ENCODE measurements at places on chromosomes 2 and 18.

- H3K36me3 ChIP-seq: no peaks in the 10 kb centered on the region
- no peak overlapping the region for H3K4me3 ChIP-seq
- no peak overlapping the region for H3K27ac ChIP-seq
- no peak for DNase-seq
- no peaks in the 10 kb centered on the region for H3K27me3 ChIP-seq
Measured at GRCh38 chr2:66463206-66463755, 28.4 kb downstream of the MEIS1 start.

GRCh38 chr18:57004366-57005121, 142.3 kb upstream of the BOD1L2 start:
- H3K27ac ChIP-seq: peak overlapping the region; percentile 63
- no peaks in the 10 kb centered on the region for H3K27me3 ChIP-seq
- peaks cover 32% of the 10 kb centered on the region for H3K4me1 ChIP-seq
- H3K36me3 ChIP-seq: peaks cover 4% of the 10 kb centered on the region
- no peak overlapping the region for H3K4me3 ChIP-seq

GRCh38 chr2:239518286-239519088, 117.7 kb upstream of the HDAC4 start:
- no peak overlapping the region for H3K27ac ChIP-seq
- H3K4me1 ChIP-seq: no peaks in the 10 kb centered on the region
- H3K27me3 ChIP-seq: no peaks in the 10 kb centered on the region
- no peaks in the 10 kb centered on the region for H3K36me3 ChIP-seq

DNA sequence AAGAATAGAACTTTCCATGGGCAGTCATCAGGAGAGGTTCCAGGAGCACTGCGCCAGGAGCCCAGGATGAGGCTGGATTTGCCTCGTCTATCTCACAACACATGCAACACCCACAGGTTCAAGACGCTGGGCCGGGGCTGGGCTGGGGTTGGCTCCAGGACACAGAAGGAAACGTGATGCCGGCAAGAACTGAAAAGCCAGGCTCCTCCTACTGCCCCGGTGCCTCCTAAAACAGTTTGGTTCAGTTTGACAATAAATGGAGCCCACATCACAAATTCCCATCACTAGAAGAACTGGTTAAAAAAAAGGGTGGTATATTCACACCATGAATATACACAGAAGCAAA, 75.9 kb downstream of the INHBB start:
- no peaks in the 10 kb centered on the region for H3K4me1 ChIP-seq
- H3K27ac ChIP-seq: no peak overlapping the region
- no peak for DNase-seq
- peaks cover 12% of the 10 kb centered on the region for H3K27me3 ChIP-seq
- no peak overlapping the region for H3K4me3 ChIP-seq
- no peaks in the 10 kb centered on the region for H3K36me3 ChIP-seq

- no peak overlapping the region for H3K27ac ChIP-seq
- peaks cover 6% of the 10 kb centered on the region for H3K4me1 ChIP-seq
- no peak for DNase-seq
- no peaks in the 10 kb centered on the region for H3K36me3 ChIP-seq
- H3K27me3 ChIP-seq: no peaks in the 10 kb centered on the region
- no peak overlapping the region for H3K4me3 ChIP-seq
Measured at GRCh38 chr2:152603166-152603565, 114.1 kb downstream of the PRPF40A start.

DNA sequence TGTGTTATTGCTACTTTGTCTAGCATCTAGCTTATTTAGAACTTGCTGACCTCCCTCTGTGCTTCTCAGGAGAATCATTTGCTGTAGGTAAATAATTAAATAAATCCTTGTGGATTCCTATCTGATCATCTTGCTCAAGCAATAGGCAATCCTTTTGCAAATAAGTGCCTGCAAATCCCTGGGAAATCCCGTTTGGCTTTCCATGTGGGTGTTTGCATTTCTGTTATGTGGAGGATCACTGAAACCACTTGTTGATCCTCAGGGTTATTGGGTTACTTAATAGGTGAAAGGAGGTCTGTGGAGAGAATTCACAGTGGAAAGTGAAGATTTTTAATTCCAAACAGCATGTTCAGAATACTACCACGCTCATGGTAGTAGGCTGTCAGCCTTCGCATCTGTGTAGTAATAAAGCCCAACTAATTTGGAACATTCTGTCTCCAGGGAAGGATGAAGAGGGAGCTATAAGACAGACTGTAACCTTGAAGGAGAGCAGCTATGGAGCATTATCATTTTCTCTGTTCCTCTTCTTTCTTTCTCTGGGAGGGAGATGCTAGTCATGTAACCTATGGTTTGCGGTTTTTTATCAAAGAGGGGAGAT, 72.5 kb downstream of the GULP1 start:
- H3K4me1 ChIP-seq: no peaks in the 10 kb centered on the region
- H3K4me3 ChIP-seq: no peak overlapping the region
- H3K27ac ChIP-seq: no peak overlapping the region
- DNase-seq: no peak
- H3K27me3 ChIP-seq: no peaks in the 10 kb centered on the region

- no peak overlapping the region for H3K27ac ChIP-seq
- no peak for DNase-seq
- peaks cover 76% of the 10 kb centered on the region for H3K36me3 ChIP-seq
- H3K4me1 ChIP-seq: peaks cover 31% of the 10 kb centered on the region
- no peak overlapping the region for H3K4me3 ChIP-seq
- no peaks in the 10 kb centered on the region for H3K27me3 ChIP-seq
Measured at GRCh38 chr18:2933995-2934394, 78.9 kb downstream of the LPIN2 start.

- peaks cover 77% of the 10 kb centered on the region for H3K4me1 ChIP-seq
- no peaks in the 10 kb centered on the region for H3K27me3 ChIP-seq
- peak overlapping the region; percentile 60 for H3K4me3 ChIP-seq
- peaks cover 12% of the 10 kb centered on the region for H3K36me3 ChIP-seq
- DNase-seq: no peak
- peak overlapping the region; percentile 80 for H3K27ac ChIP-seq
Measured at GRCh38 chr2:196268025-196268424, 96.6 kb upstream of the STK17B start.

DNA sequence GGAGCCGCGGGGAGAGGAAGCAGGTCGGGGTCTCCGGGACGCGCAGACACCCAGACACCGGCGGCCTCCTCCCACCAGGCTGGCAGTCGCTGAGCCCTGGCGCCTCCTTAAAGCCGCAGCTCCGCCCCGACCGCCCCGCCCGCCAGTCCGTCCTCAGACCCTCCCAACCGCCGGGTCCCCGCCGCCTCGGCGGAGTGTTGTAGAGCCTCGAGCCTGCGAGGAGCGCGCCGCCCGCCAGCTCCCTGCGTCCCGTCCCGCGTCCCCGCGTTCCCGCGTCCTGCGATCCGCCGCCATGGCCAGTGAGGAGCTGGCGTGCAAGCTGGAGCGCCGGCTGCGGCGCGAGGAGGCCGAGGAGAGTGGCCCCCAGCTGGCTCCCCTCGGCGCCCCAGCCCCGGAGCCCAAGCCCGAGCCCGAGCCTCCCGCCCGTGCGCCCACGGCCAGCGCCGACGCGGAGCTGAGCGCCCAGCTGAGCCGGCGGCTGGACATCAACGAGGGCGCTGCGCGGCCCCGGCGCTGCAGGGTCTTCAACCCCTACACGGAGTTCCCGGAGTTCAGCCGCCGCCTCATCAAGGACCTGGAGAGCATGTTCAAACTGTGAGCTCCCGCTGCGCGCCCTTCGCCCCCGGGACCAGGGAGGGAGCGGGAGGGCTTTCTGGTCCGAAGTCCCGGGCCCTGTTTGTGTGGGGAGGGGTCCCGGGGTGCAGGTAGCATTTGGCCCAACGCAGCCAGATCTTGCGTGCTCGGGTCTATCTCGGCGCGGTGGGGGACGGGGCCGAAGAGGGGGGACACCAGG, at the start of gene EFHD1:
TSS of gene EFHD1 (plus strand) at position 192 of the 793 bp plus-strand sequence. CDS start at position 293, 101 bp downstream.
- H3K36me3 ChIP-seq: no peaks in the 10 kb centered on the region
- peaks cover 10% of the 10 kb centered on the region for H3K4me1 ChIP-seq
- no peak within 1 kb of the TSS for H3K27ac ChIP-seq
- peaks cover 41% of the 10 kb centered on the region for H3K27me3 ChIP-seq
- DNase-seq: peak; percentile 68

- no peaks in the 10 kb centered on the region for H3K36me3 ChIP-seq
- no peak for DNase-seq
- peaks cover 7% of the 10 kb centered on the region for H3K27me3 ChIP-seq
- H3K4me3 ChIP-seq: no peak overlapping the region
Measured at GRCh38 chr2:126784045-126784444, 114.6 kb upstream of the TEX51 start.

DNA sequence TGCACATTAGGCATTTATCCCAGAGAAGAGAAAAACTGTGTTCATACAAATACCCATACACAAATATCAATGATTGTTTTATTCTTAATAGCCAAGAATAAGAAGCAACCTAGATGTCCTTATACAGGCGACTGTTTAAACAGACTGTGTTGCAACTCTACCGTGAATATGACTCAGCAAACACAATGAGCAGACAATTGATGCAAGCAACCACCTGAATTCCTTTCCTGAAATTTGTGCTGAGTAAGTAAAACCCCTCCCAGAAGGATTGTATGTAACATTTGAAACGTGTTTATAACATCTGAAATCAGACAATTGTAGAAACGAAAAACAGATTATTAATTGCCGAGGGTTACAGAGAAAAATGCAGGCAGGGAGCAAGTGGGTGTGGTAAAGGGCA, 621.9 kb upstream of the SOX11 start:
- no peaks in the 10 kb centered on the region for H3K27me3 ChIP-seq
- H3K27ac ChIP-seq: no peak overlapping the region
- no peaks in the 10 kb centered on the region for H3K4me1 ChIP-seq
- H3K4me3 ChIP-seq: no peak overlapping the region

DNA sequence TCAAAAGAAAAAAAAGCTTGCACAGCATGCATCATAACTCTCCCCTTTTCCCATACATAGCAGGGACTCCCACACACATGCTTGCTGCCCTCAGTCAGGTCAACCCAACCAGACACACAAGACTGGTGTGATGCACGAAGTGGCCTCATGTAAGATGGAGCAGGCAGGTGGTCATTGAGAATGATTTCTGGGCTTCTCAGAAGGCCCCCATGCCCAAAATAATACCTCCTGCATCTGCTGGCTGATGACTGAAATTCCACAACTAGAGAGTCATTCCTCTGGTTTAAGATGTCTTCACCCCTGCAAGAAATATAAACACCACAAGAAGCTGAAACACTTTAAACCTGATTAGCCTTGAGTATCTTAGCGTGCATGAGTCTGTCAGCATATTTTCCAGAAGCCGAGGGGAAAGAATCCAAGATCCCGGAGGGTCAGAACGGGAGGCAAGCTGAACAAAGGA, 131.1 kb downstream of the AFF3 start:
- no peak overlapping the region for H3K4me3 ChIP-seq
- no peak for DNase-seq
- no peak overlapping the region for H3K27ac ChIP-seq

- H3K27ac ChIP-seq: no peak overlapping the region
- H3K4me1 ChIP-seq: no peaks in the 10 kb centered on the region
- no peaks in the 10 kb centered on the region for H3K27me3 ChIP-seq
- H3K36me3 ChIP-seq: no peaks in the 10 kb centered on the region
- no peak overlapping the region for H3K4me3 ChIP-seq
Measured at GRCh38 chr2:173625315-173625714, 270.6 kb downstream of the CDCA7 start.

DNA sequence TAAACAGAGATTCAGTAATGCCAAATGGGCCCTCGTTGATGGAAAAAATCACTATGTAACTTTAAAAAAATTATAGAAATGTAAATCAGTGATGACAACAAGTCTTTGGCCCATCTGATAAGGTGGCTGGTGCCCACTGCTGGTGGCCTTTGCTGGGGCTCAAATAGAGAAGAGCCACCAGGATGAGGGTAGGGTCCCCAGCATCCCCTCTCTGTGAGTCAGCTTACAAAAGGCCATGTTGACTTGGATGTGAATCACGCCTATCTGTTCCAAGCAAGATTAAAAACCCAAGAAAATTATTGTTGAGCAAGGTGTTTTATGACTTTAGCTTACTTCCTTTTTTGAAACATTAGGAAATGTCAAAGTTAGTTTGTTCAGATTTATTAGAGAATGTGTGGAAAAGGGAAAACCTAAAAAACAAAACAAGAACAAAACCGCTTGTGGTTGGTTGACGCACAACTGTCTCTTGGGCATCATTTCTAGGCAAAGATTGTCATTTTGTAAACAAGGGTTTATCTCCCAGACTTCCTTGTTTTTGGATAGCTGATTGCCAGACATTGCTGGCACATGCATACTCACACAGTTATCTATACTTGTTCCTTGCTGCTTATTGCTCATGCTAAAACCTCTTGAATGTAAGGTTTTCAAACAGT, 53.7 kb upstream of the ZNF396 start:
- H3K4me3 ChIP-seq: no peak overlapping the region
- H3K4me1 ChIP-seq: no peaks in the 10 kb centered on the region
- peaks cover 6% of the 10 kb centered on the region for H3K27me3 ChIP-seq

DNA sequence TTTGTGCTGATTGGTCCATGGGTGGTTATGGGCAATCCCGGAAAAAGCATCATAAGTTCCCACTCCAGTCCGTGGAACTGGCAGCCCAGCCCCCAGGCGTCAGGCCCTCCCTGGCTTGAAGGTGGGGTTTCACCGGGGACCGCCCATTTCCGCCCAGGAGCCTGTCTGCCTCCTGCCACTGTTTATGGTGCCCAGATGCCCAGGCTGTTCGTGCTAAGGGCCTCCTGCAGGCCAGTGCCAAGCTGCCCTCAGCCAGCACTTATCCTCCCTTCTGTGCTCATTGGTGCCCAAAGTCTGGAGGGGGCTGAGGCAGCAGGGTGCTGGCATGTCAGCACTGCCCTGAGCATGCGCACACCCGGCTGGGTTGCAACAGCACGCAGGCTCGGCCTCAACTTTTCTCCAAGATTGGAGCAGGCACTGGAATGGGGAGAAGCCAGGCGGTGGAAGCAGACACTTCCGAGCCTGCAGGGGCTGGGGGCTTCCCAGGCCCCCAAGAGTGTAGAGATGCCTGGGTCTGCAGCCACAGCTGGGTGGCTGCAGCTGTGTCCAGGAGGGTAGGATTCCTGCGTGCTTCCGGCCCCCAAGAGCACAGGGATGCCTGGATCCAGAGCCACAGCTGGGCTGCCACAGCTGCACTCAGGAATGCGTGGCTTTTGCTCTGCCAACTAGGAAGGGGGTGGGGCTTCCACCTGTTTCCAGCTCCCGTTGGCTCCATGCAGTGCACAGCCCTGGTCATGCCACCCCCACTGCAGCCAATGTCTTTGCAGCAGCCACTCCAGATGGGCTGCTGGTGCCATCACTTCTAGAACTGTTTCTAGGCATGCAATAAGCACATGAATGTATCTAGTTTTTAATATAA, 74.0 kb downstream of the AGPS start:
- no peaks in the 10 kb centered on the region for H3K27me3 ChIP-seq
- peaks cover 41% of the 10 kb centered on the region for H3K36me3 ChIP-seq
- no peak overlapping the region for H3K27ac ChIP-seq
- H3K4me1 ChIP-seq: no peaks in the 10 kb centered on the region
- H3K4me3 ChIP-seq: no peak overlapping the region
- DNase-seq: no peak

DNA sequence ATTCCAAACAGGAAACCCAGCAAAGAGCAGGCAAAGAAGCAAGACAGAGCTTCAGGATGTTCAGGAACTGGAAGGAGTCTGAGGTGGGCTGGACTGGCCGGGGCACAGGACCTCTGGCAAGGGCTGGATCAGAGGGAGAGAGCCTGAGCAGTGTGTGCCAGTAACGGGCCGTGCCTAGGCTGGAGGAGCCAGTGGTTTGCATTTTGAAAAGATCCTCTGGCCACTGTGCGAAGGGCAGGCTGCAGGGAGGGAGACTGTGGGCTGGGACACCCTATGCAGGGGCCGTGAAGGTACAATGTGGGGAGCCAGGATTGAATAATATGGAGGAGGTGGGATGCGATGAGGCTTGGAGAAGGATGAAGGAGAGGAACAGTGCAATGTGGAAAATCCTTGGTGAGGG, 6.2 kb upstream of the SDC1 start:
- H3K4me3 ChIP-seq: no peak overlapping the region
- no peaks in the 10 kb centered on the region for H3K36me3 ChIP-seq
- H3K27ac ChIP-seq: peak overlapping the region; percentile 3
- peaks cover 30% of the 10 kb centered on the region for H3K27me3 ChIP-seq
